ENCODE measurements at places on chromosomes 16 and 17.
A peak's percentile ranks its signal among the peaks of the same experiment; 100 is the strongest.

- peak; percentile 67 for DNase-seq
These were observed 1.0 kb downstream of the ZNRF1 start for GRCh38 chr16:74999609-75000480.

DNA sequence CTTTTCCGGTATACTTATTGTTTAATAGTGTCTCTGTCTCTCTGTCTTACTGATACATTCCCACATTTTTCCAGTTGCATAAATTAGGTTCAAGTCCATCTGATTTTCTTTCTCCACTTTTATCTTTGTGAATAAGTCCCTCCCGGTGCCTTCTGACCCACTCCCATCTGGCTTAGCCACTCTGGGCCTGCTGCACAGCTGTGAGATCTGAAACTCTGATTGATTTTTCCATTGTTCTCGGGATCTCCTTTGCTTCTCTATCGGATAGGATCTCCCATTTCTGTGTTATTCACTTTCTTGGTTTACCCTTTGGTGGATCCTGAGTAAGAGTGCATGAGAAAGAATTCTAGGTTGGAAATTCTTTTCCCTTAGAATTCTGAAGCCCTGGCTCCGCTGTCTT lies 8.6 kb downstream of the UTP4 start:
- DNase-seq, result no peak

- DNase-seq, result no peak
These were observed 100.1 kb downstream of the MARF1 start for GRCh38 chr16:15542734-15543347.

DNA sequence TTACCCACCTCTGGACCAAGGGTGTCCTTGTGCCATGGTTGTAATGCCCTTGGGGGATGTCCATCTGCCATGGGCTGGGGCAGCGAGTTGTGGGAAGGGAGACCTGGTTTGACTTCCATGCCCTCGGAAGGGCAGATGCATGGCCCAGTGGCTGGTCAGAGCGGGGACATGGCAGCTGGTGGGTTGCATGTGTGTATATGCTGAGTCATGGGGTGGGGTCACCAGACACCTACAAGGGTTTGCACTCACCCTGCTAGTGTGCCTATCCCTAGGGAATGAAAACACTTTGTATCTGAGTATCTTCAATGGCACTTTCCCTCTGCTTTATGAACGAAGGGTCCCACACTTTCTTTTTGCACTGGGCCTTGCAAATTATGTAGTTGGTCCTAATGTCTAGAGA lies 10.6 kb upstream of the HNF1B start:
- DNase-seq, result no peak

Measured in CD4-positive, alpha-beta memory T cell (primary cell).